ENCODE measurements at places on chromosomes 4 and X.

GRCh38 chr4:165873298-165874071 lies 448 bp downstream of the TLL1 start:
- peak; percentile 71 for DNase-seq

DNA sequence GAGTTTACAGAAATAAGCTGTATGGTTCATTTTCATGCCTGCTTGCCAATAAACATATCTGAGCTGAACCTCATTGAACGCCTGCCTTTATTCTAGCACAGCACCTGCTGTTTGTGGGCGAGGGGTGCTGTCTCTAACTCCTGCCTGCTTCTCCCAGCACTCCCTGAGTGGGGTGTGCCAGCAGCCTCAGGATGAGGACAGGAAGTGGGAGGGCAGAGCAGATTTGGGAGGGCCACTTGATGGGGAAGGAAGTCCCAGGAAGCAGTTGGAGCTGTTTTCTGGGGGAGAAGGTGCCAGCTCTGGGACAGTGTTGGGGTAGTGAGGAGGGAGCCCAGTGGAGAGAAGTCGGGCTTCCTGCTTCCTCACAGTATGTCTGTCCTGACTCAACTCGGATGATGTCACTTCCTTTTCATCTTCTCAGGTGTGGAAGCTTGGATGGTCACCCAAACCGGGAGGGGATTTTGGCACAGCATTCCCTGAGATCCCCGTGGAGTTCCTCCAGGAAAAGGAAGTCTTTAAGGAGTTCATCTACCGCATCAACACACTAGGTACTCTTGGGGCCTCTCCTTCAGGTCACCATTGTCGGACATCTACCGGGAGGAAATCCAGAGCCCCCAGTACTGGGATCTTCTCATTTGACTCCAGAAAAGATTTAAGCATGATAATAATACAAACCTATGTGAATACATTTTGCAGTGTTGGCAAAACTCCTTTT lies 29.0 kb upstream of the MSANTD1 start:
- DNase-seq, result no peak

GRCh38 chr4:130424211-130424610 lies 1328.3 kb downstream of the C4orf33 start:
- no peak for DNase-seq

DNA sequence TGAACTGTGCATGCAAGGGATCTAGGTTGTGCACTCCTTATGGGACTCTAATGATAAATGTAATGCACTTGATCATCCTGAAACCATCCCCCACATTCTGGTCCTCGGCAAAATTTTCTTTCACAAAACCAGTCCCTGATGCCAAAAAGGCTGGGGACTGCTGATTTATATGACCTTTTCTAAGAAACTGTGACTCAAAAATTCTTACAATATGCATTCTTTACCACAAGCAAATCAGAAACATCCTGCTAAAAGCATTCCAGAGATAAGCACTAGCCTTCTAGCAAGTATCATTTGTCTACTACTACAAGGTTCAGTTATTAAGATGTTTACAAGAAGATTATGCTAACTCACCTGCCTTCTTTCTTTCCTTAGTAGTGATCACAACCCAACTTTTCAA lies 166.5 kb upstream of the PCDH7 start:
- DNase-seq, result no peak

- DNase-seq, result no peak
Observed at GRCh38 chrX:34053931-34054330, 78.2 kb downstream of the FAM47A start.

GRCh38 chr4:145230726-145231125 lies 50.3 kb upstream of the OTUD4 start:
- no peak for DNase-seq

- DNase-seq, result no peak
Observed at GRCh38 chr4:139374251-139374650, 72.0 kb upstream of the NDUFC1 start.

DNA sequence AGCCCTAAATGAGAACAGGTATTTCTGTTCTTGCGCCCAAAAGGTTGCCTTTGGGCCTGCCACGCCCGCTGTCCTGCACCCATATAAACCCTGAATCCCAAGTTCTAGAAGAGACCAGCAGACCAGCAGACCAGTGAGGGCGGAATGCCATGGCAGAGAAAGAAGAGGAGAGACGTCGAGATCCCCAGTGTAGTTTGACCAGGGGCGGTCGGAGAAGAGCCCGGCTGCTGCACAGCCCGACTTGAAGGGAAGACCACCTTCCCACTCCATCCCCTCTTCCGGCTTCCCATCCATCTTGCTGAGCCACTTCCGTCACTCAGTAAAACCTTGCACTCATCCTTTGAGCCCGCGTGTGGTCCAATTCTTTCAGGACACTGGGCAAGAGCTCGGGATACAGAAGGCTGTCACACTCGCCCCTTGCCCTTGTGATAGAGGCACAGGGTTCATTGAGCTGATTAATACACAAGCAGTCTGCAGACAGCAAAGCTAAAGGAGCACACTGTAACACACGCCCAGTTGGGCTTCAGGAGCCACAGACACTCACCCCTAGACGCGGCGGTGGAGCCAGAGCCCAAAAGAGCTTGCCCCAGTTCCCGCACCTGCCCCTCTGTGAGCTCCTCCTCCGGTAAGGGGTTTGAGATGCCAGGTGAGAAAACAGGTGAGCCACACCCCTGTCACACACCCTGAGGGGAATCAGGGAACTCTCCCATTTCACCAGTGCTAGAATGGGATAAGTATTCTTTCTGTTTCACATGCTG lies 230.8 kb downstream of the PCDH10 start:
- DNase-seq, result no peak

DNA sequence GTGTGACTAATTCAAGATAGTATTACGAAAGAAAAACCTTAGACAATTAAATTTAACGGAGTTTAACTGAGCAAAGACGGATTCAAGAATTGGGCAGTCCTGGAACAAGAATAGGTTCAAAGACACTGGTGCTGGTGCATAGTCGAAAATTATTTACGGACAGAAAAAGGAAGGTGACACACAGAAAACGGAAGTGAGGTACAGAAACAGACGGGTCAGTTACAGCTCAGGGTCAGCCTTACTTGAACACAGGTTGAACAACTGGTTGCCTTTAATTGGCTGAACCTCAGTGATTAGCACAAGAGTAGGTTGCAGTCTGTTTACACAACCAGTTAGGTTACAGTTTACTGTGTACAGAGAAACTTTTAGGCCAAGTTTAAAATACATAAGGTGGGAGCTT lies 31.5 kb downstream of the KLHL8 start:
- no peak for DNase-seq

DNA sequence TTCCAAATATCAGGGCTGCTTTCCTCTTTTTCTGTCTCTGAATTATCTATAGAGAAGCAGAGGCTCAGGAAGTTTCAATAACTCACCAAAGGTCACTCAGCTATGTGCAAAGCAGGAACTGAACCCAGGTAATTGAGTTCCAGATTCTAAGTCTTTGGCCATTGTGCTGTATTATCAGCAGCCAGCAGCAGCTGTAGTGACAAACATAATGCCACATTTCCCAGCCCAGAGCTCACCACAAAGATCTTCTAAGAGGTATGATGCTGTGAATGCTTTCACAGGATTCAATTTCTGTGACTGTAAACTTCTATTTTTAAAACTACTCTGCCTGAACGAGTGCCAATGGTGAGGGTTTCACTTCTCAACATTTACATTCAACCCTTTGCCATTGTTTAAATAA lies 56.4 kb downstream of the SPOCK3 start:
- no peak for DNase-seq

DNA sequence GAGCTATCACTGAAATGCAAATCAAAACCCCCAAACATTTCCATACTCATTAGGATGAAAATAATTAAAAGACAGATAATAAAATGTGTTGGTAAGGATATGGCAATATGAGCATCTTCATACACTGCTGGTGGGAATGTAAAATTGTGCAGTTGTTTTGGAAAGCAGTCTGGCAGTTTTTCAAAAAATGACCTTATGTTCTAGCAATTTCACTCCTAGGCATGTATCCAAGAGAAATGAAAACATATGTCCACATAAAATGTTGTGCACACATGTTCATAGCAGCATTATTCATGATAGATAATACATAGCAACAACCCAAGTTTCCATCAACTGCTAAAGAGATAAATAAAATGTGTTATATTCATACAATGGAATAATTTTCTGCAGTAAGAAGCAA lies 14.8 kb upstream of the GPRASP2 start:
- no peak for DNase-seq

DNA sequence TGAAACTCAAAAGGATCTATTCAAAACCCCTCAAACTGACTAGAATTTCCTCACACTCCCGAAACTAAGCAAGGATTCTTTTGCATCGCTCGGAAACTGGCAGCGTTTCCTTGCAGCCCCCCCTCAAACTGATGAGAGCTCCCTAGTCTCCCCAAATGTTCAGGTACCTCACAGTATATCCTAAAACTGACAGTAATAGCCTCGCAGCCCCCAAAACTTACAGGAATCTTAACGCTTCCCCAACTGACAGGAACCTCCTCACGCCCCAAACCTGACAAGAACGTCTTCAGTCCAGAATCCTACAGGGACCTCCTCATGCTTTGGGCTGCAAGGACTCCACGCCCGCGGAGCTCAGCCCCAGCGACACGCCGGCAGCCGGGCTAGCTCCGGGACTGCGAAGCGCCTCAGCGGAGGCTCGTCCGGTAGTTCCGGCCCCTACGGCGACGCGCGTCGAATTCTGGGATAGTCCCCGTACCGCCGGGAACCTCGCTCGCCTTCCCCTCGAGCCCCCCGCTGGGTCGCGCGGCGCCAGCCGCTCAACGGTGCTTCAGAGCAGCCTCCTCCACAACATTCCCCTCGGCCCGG lies 640 bp downstream of the PHF8 start:
- DNase-seq, result no peak

DNA sequence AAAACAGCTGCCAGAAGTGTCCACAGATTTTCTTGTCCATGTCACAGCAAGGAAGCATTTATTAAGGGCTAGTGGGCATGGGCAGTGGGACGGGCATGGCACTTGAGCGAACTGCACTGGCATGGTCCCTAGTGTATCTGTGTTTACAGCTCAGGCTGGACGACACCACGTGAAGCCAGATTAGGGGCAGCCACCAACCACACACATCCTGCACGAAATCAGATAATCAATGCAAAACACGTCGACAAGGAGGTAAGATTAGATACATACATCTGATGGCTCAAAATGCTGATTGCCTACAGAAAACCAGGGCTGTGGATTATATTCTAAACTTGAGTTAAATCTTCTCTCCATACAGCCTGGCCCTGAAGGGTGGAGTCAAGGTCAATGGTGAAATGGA lies 103.8 kb upstream of the ATP6AP2 start:
- DNase-seq, result no peak

DNA sequence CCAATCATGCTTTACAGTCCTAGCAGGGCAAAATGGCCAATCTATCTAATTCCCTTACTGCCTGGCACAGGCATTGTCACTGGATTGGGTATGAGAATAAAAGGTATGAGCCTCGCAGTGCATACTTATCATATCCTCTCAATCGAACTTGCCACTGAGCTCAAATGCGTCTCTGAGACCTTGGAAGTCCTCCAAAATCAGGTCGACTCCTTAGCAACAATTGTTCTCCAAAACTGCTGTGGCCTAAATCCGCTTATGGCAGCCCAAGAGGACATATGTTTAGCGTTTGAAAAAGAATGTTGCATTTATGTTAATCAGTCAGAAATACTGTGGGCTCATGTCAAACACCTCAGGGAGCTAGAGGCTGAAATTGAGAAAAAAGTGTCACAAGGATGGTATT lies 69.7 kb downstream of the SPIN4 start:
- DNase-seq, result no peak

- DNase-seq, result no peak
Observed at GRCh38 chr4:42519803-42520417, 122.6 kb downstream of the SHISA3 start.

GRCh38 chr4:26433556-26433955 lies 56.7 kb downstream of the CCKAR start:
- no peak for DNase-seq

DNA sequence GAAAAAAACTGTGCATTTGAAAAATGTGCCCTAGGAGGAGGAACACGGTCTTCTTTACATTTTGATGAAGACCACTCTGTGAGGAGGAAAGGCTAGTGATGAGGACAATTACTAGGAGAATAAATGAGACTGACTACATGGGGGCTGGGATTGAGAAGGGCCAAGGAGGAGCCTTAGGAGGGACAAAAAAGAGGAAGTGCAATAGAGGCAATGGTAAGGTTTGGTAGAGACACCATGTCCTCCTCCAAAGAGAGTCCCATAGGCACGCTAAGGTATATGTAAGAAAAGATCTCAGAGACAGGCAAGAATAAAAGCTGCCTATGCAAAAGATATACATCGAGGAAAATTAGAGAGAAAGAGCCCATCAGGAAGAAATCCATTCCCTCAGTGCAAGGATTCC lies 336.5 kb upstream of the SFRP2 start:
- no peak for DNase-seq

GRCh38 chr4:142581881-142582280 lies 264.2 kb downstream of the INPP4B start:
- DNase-seq, result no peak

GRCh38 chr4:175453456-175453855 lies 358.6 kb downstream of the GPM6A start:
- no peak for DNase-seq

- no peak for DNase-seq
Observed at GRCh38 chr4:1855333-1856070, 454 bp downstream of the LETM1 start.

DNA sequence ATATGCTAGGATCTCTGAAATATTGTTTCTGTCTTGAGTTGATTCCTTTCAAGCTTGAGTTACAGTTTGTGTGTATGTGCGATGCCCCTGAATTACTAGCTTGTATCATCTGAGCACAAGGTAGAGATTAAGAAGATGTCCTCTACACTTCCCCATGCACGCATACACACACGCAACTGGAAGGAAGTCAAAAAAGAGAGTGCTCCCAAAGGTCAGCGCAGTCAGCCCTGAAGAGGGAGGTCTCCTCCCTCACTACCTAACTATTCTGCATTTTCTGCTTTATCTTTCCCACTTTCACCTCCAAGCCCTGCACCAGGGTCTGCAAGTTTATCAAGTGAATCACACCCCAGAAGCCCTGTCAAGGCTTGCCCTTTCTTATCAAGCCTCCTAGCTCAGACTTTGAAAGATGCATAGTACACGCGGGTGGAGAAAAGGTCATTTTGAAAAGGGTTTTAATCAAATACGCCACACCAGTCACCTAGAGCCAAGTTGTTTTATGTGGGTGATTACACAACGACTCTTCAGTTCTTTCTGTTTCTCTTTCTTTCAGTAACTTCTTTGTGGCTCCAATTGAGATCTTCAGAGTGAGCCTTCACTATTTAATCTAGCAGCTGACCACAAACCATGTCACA lies 127.7 kb downstream of the ASB9 start:
- DNase-seq, result no peak

DNA sequence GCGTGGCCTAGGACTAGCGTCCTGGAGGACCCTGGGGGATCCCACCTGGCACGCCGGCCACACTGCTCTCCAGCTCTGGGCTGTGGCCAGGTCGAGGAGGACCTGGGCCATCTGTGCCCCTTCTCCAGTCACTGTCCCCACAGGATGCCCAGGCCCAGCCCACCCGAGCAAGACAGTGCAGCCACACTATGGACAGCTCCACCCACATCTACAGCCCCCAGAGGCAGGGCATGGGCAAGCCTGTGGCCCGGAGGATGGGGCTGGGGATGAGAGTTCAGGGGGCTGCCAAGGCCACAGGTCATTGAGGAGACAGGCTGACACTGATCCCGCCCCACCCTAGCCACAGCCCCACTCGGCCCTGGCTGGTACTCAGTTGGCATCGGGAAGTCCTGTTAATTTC lies 30.3 kb downstream of the FAM53A start:
- no peak for DNase-seq

All from H1 (cell line).